ENCODE measurements at places on chromosomes 13 and 19.

DNA sequence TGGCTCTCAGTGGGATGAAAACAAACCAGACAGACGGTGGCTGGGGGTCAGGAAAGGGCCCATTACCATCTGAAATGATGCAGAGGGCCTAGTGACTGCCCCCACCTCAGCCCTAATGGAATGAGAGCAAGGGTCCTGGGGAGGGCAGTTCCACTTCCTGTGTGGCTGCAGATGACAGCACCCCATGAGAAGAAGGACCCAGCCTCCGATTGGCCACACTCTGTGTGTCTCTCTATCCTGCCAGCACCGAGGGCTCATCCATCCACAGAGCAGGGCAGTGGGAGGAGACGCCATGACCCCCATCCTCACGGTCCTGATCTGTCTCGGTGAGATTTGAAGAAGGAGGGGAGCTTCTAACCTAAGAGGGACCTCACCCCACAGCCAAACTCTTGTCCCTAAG, 498 bp downstream of the LILRB1 start:
- DNase-seq: no peak

GRCh38 chr19:47991191-47991808, 670 bp downstream of the BSPH1 start:
- no peak for DNase-seq

- no peak for DNase-seq
Measured at GRCh38 chr13:94795292-94795691, 82.9 kb upstream of the SOX21 start.

GRCh38 chr19:41861846-41862245, 1.8 kb downstream of the RPS19 start:
- DNase-seq: no peak

GRCh38 chr13:80262051-80262695, 78.8 kb downstream of the SPRY2 start:
- no peak for DNase-seq

- peak; percentile 76 for DNase-seq
Measured at GRCh38 chr13:48804821-48805601, 151.3 kb downstream of the CYSLTR2 start.

- DNase-seq: peak; percentile 16
Measured at GRCh38 chr19:51944798-51945552, 17.7 kb downstream of the ZNF613 start.

GRCh38 chr13:50548586-50548985, 294.9 kb downstream of the DLEU7 start:
- no peak for DNase-seq

DNA sequence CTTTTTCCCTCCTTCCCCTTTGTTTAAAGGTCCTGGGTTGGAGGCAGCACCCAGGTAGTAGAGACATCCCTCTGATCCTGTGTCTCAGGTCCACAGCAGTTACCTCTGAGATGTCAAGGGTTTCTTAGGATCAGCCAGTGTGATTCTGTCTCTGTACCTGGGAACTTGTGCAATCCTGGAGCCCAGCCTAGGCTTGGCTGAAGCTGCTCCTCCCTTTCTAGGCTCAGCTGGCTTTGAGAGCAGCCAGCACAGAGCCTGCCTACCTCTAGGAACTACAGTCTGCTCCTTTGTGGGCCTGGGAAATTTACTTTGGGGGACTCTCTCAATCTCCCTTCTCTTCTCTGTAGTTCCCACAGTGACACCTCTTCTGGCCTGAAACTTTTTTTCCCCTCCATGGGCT, 171.6 kb downstream of the MTUS2 start:
- no peak for DNase-seq

DNA sequence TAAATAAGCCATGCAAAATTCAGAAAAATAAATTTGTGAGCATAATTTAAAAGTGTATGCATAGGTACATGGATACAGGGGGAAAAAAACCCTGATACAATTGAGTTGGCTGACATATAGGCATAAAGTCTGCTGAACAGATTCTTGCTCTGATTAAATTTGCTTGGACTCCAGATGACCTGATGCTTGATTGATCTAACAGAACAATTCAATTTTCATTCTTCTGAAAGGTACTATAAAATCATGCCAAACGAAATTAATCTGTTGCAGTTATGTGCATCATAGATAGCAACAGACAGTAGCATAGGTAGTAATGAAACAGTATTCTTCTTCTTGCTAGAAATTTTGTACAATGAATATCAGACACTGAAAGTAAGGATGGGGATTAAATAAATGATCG, 578.2 kb upstream of the SLITRK6 start:
- no peak for DNase-seq

DNA sequence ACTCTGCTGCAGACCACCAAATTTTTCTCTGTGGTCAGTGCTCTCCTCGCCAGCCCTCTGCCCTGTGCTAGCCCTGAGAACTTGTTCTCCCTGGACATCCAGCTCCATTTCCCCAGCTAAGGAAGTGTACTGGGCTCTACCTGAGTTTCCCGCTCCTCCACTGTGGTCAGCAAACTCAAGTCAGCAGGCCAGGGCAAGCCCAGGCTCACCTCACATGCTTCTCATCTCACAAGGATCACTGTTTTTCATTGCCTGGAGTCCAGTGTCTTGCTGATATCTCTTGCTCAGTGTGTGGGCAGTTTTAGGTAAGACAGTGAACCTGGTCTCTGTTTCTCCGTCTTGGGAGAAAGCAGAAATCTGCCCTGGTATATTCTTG, 201.4 kb downstream of the FOXO1 start:
- no peak for DNase-seq

GRCh38 chr13:76725211-76725610, 161.0 kb downstream of the KCTD12 start:
- DNase-seq: peak; percentile 66

DNA sequence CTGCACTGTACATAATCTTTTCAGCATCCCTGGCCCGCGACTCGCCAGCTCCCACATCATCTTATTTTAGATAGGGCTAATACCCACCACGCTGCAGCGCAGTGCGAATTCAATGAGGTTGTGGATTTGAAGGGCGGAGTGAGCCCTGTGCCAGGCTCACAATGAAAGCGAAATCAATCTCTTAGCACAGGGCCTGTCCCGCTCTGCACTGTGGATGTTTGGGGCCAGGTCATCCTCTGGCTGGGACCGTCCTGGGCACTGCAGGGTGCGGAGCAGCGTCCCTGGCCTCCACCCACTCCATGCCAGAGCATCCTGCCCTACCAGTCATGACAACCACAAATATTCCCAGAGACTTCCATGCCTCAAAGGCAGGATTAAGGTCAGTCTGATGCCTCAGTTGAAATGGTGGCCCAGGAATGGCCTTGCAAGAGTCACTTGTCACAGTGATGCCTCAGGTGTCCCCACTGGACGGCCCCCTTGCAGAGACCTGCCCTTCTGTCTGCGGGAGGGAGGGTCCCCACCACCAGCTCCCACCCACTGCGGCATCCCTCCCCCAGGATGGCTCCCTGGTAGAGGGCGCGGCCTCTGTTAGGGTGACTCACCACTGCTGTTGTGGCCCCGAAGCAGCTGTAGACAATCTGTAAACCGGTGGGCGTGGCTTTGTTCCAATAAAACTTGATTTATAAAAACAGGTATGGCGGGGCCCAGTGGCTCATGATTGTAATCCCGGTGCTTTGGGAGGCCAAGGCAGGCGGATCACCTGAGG, 5.6 kb downstream of the UHRF1 start:
- DNase-seq: peak; percentile 83

GRCh38 chr13:25906191-25906661, 145.6 kb downstream of the SHISA2 start:
- no peak for DNase-seq

All from fibroblast of mammary gland (primary cell).